ENCODE measurements at places on chromosomes 16 and 17.

- no peak for DNase-seq
These were observed 5.4 kb downstream of the FSCN2 start for GRCh38 chr17:81533339-81534141.

DNA sequence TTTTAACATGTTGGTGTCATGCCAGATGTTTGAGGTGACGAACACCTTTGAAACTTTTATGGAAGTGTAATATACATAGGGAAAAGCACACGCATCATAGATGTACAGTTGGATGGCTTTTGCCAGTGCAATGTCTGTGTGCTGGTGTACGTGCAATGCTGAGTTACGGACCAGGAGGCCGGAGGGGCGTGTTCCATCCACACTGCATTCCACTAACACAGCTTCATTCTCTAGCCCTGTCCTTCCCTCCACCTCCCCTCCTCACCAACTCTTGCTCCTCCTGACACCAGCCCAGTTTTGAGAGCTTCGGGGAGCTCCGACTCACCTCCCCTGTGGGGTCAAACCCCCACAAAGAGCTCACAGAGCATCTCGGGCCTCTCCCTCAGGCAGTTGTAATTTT, 358.8 kb downstream of the C16orf95 start:
- DNase-seq: no peak

- DNase-seq: no peak
These were observed 139.4 kb downstream of the CCDC182 start for GRCh38 chr17:57605675-57606105.

- DNase-seq: no peak
These were observed 418.7 kb downstream of the GRIN2A start for GRCh38 chr16:9763505-9763904.

GRCh38 chr16:78179666-78180065, 80.2 kb downstream of the WWOX start:
- DNase-seq: no peak

GRCh38 chr17:37844158-37844976, 79.8 kb upstream of the TBC1D3K start:
- no peak for DNase-seq

DNA sequence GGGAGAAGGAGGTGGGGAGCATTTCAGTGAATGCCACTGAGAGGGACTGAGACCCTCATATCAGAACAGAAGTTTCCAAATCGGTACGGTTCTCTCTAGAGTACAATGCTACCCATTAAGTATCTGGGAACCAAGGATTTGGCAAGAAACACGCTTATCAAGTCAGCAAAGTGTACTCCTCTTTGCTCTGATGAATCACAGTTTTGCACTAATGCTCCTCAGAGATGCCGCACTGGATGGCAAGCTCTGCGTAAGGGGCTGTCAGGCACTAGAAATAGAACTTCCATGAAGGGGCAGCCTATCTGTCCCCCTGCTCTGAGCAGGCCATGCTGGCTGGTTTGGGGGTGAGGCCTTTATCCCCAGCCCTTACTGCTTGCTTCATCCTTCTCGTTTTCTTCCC, 4.8 kb upstream of the ABCC12 start:
- no peak for DNase-seq

- DNase-seq: no peak
These were observed 577.5 kb downstream of the RBFOX1 start for GRCh38 chr16:7910116-7910515.

DNA sequence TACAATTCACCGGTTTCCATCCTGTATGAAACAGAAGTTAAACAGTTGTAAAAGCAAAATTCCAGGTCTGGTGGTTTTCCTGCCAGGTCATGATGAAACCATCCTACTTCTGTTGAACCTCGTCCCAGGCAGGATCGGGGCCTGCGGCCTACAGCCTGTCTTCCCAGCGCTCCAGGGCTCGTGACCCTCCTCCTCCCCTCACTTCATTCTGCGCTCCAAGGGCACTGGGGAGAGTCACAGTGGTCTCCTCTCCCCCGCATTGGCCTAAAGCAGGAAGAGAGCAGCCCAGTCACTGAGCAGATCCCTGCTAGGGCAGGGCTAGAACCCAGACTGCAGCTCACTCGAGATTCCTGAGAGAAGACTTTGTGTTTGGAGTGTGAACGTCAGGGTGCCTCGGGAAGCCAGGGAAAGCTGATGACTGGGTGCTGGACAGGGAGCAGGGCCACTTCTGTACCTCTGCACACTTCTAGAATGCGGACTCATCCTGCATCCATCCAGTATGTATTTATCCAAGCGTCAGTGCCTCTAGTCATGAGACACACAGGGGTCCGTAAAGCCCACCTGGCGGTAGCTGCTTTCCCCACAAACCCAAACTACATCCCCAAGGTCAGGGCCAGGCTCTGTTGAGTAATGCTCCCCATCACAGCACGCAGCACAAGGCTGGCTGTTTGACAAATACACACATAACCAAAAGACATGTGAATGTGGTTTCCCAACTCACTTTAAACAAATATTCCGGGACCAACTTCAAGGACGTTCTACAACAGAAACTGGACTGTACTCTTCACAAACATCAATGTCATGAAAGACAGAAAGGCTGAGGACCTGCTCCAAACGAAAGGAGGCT, 1.7 kb upstream of the ITGAE start:
- DNase-seq: no peak

DNA sequence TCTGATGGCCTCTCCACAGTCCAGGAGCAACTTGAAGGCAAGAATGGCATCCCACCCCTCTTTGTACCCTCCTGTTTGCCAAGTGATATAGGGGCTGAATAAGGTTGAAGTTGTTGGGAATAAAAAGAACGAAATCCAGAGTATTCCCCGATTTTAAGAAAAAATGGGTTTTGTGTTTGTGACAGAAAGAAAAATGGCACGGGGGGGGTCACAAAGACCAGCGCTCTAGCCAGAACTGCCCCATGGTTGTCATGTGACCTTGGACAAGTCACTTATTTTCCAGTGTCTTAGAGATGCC, 1.7 kb upstream of the HEXIM1 start:
- no peak for DNase-seq

DNA sequence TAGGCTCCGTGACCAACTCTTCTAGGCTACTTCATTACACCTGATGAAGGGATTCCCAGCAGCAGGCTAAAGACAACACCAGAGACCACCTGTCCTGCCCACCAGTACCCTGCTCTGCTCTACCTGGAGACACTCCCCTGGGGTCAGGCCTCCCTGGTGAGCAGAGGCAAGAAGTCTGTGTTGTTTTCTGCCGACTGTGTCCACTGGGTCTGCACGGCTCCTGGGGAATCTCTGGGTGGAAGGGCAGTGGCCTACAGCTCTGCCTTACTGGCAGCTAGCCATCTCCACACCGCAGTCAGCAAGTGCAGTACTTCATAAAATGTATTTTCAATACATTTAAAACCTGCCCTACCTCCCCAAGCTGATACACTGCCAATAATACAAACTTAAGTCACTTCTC, 6.8 kb downstream of the RSL1D1 start:
- DNase-seq: no peak

- DNase-seq: no peak
These were observed 64.1 kb upstream of the CACNG4 start for GRCh38 chr17:66900126-66901010.

DNA sequence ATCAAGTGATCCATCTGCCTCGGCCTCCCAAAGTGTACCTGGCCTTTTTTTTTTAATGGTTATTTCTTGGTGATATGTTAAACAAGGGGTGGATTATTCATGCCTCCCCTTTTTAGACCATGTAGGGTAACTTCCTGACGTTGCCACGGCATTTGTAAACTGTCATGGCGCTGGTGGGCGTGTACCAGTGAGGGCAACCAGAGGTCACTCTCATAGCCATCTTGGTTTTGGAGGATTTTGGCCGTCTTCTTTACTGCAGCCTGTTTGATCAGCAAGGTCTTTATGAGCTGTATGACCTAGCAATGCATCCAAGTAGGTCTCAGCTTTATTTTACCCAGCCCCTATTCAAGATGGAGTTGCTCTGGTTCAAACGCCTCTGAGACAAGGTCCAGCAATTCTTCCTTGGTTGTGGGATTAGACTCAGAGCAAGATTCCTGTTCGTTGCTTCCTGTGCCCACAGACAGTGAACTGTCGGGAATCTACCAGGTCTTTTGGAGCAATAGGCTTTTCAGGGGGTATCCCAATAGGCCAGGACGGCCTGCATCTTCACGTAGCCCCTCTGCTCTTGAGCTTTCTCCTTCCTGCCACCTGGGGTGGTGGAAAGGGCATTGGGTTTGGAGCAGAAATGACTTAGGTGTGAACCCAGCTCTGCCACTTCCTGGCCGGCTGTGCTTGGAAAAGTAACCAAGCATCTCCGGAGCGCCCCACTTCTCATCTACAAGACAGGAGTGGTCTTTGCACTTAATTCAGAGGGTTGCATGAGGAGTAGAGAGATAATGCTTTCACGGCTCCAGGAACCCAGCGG, 52.9 kb upstream of the SEC14L1 start:
- no peak for DNase-seq

- peak; percentile 59 for DNase-seq
These were observed 38.6 kb downstream of the USP10 start for GRCh38 chr16:84738255-84739038.

GRCh38 chr17:70597774-70598173, 428.4 kb downstream of the KCNJ2 start:
- no peak for DNase-seq

- DNase-seq: no peak
These were observed 25.1 kb downstream of the UNC13D start for GRCh38 chr17:75819116-75819515.
